ENCODE measurements at places on chromosomes 4 and X. TPM values are rescaled to one million over a fixed set of nuclear protein-coding genes. Genes with fewer than 3 reads are reported as not detected.
A peak's percentile ranks its signal among the peaks of the same experiment; 100 is the strongest.

ESX1 gene
- not detected for total RNA-seq

LANCL3 gene
- total RNA-seq, result not detected

DNA sequence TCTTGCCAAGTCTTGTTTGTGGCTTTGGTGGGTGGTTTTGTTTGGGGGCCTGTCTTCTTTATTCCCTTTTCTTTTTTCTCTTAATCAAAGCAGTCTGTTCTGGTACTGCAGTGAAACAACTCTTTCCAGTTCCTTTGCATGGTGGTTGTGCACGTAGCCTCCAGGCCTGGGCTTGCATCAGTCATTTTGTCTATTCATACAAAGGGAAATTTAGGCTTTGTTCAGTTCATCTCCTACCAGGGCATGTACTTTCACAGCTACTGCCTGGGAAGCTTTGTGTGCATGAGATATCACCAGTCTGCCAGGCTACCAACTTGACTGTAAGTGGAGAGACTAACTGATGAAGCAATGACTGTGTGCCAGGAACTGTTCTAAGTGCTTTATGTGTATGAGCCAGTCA lies 8.5 kb downstream of the TRIM2 start:
- no peak for DNase-seq

DNA sequence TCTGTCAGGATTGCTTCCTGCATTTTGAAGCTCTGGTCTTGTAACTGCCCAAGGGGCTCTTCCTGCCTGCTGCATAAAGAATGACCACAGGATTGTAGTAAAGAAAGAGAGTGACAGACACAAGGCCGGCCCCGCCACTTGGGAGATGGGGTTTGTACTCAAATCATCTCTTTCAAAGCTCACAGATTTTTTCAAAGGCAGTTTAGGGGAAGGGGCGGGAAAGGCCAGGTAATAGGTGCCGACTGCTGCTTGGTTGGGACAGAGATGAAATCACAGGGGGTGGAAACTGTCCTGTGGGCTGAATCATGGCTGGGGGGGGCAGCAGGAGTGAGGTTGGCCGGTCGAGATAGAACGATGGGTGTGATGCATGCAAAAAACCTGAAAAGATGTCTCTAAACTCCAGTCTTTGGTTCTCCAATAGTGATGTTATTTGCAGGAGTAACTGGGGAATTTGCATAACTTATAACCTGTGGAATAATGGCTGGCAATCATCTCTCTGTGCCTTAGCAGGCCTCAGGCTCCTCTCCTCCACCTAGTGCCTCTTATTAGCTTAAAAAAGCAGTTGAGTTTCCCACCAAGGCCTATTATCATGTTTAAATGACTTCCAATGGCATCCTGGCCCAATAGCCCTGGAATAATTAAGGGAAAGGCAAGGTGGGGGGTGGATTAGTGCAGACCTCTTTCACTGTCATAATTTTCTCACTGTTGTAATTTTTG lies 778.4 kb upstream of the FRG1 start:
- DNase-seq, result no peak

DNA sequence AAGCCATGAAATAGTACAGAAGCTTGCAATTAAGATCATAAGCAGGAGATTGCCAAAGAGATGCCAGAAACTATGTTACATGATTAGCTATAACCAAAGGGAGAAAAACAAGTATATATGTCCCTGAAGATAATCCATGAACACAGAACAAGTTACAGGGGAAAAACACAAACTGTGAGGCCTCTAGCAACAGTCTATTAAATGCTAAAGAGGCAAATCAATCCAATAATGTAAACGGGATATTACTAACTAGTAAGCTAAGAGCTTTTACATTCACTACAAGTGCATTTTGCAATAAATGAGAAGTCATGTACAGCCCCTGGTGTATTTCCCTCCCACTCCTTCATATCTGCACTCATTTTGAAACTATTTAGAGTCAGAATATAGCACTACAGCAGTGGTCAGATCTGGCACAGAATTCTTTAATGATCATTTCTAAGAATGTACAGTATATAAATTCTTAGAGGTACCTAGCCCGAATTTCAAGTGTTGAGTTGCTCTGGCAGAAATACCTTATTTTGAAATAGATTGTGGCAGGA lies 449.8 kb upstream of the SMIM31 start:
- DNase-seq, result no peak

- DNase-seq, result no peak
These were observed 264.9 kb downstream of the RAPGEF2 start for GRCh38 chr4:159367781-159368080.

- no peak for DNase-seq
These were observed 95.2 kb upstream of the RPS6KA3 start for GRCh38 chrX:20361890-20362262.

GRCh38 chr4:957581-958313 lies 15.6 kb downstream of the DGKQ start:
- DNase-seq, result peak; percentile 89

DNA sequence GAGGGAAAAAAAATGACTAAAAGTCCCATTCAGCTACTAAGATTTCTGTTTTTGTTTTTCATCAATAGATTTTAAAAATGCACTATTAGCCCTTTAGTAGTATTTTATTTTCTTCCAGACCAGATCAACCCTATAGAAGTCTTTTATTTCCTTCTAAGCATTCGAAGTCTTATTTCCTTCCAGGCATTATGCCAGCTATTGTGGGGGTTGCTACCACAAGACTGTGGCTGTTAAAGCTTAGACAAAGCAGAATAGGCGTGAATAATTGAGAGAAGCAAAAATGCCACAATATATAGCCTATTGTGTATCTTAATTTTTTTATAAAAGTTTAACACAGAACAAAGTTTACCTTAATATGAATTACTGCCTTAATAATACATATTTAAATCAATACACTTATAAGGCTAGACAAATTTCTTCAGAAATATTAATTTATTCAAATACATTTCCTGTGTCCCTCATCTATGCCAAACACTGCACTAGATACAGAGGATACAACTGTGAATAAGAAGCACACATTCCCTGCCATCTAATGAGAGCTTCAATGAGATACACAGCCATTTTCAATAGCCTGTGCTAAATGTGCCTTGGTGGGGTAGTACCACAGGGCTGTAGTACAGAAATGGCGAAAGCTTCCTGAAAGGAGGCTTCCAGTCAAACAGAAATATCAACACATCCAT lies 33.1 kb downstream of the SLC10A7 start:
- no peak for DNase-seq

- DNase-seq, result no peak
These were observed 197.0 kb downstream of the ASB9 start for GRCh38 chrX:15072880-15073279.

- no peak for DNase-seq
These were observed at the start of gene MAGEB1 for GRCh38 chrX:30246769-30247489. Gene MAGEB1 (plus strand): TSS chrX:30247146. CDS start chrX:30250494, 3,348 bp downstream.

- no peak for DNase-seq
These were observed 44.1 kb downstream of the INPP4B start for GRCh38 chr4:142801966-142802365.

All from G401 (cell line).